ENCODE measurements at places on chromosomes 7 and 10. TPM values are rescaled to one million over a fixed set of nuclear protein-coding genes. Genes with fewer than 3 reads are reported as not detected.

DNA sequence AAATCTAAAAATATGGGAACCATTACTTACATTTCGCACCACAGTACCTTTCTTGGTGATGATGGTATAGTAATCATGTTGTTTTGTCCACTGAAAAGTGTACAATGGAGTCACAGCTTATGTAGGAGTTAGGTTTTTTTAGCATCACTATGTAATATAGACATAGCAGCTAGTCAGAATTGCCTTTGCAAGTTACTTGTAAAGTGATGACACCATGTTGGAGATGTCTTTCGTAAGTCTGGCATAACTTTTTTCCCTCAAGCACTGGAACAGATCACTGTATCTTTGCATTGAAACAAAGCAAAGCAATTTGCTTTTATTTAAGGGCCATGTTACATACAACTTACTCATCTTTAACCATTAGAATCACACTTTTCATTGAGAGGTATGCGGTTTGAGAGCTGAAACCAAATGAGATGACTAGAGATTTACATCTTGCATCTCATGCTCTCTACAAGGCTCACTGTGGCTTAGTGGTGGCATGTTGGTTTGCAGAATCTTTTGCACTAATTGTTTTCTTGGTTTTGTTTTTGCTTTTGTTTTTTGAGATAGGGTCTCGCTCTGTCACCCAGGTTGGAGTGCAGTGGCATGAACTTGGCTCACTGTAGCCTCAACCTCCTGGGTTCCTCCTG is 18.3 kb downstream of the UBN2 start:
- DNase-seq = no peak

DNA sequence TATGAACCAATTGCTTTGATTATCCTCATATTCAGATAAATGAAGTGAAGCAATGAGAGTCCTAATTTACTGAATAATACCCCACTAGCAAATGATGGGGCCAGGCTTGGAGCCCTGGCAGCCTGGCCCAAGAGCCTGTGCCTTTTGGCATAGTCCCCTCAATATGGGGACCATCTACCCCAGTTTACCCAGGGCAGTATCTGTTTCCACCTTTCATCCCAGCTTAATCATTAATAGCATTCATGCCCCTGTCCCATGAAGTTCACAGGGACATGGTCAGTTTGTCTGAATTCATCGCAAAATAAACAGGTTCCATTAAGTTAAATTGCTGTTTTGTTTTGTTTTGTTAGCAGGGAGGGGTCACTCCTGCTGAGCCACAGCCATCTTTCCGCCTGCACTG is 25.5 kb downstream of the BCCIP start:
- DNase-seq = no peak

DNA sequence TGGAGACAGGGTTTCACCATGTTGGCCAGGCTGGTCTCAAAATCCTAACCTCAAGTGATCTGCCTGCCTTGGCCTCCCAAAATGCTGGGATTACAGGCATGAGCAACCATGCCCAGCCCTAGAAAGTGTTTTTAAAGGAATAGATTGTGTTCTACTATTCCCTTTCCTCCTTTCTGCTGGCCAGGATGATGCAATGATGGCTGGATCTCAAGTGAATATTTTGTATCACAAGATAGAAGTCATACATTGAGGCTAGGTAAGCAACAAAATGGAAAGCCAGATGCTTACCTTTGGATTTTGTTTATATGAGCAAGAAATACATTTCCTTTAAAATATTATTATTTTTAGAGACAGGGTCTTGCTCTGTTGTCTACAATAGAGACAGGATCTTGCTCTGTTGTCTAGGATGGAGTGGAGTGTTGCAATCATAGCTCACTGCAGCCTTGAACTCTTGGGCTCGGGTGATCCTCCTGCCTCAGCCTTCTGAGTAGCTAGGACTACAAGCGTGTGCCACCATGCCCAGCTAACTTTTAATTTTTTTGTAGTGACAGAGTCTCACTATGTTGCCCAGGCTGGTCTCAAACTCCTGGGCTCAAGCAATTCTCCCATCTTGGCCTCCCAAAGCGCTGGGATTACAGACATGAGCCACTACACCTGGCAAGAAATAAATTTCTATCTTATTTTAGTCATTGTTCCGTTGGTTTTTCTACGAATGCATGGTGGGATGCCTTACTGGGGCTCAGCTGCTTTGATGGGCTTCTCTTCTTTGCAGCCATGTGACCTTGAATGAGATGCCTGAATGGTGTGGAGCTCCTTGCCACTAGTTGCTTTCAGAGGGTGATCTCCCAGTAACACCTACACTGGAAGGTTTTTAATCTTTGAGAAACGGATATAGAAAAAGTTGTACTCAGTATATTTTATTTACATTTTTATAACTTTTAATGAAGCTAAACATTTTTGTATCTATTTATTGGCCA is 5.8 kb upstream of the AEBP1 start:
- DNase-seq = peak; percentile 4

ZNF736 gene
- total RNA-seq = 8.0 TPM

JAZF1 gene
- 5.7 TPM for total RNA-seq

DNA sequence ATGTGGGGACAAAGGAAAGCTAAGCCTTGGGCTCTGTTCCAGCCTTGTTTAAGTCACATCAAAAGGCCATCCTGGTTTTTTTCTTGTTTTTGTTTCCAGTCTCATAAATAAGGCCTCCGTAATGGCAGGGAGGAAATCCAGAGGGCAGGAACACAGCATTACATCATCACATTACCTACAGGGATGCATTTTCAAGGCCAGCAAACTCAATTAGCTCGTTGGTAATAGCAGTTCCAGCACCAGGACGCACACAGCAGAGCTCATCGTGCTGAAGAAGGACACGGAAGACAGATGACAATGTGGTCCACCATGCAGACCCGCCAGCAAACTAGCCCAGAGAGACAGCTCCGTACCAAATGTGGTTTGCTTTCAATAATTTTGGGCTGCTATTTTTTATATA is 1209.2 kb downstream of the TYW1 start:
- no peak for DNase-seq

DNA sequence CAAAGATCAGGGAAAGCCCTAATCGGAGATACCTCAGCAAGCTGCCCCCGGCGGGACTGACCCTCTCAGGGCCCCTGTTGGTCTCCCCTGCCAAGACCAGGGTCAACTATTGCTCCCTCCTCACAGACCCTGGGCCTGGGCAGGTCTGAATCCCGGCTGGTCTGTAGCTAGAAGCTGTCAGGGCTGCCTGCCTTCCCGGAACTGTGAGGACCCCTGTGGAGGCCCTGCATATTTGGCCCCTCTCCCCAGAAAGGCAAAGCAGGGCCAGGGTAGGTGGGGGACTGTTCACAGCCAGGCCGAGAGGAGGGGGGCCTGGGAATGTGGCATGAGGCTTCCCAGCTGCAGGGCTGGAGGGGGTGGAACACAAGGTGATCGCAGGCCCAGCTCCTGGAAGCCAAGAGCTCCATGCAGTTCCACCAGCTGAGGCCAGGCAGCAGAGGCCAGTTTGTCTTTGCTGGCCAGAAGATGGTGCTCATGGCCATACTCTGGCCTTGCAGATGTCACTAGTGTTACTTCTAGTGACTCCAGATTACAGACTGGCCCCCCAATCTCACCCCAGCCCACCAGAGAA is 24.1 kb downstream of the TBATA start:
- no peak for DNase-seq

- DNase-seq = no peak
Observed at GRCh38 chr10:27696466-27696865, 49.2 kb downstream of the MKX start.

SMARCD3 gene
- 116 TPM for total RNA-seq

IFIT1B gene
- not detected for total RNA-seq

DNA sequence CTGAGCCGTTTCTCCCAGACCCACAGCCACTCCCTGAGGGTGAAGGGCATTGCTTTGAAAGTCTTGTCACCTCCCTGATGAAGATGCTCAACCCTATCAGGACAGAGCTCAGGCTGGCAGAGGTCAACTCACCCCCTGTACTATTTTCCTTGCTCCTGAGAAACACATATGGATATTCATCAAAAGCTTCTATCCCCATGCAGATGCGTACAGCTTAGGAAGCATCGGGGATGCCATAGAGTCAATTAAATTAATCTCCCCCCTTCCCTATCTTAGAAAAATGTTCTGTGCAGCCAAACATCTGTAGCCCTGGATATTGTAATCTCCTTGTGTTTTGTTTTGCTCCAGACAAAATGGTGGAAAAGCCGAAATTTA is 67.2 kb downstream of the EMX2 start:
- no peak for DNase-seq

GRCh38 chr7:34034728-34035127 is 129.4 kb downstream of the BMPER start:
- no peak for DNase-seq
